NT2/D1 (cell line): ENCODE measurements at places on chromosomes 2 and 18.

GRCh38 chr18:35711227-35711626 lies 129.7 kb downstream of the GALNT1 start:
- no peak for DNase-seq

- DNase-seq, result no peak
These were observed 26.6 kb downstream of the PLB1 start for GRCh38 chr2:28522481-28522880.

GRCh38 chr2:113162869-113163268 lies 10.9 kb upstream of the PSD4 start:
- DNase-seq, result no peak

GRCh38 chr2:188571543-188572303 lies 280.0 kb downstream of the GULP1 start:
- DNase-seq, result no peak

DNA sequence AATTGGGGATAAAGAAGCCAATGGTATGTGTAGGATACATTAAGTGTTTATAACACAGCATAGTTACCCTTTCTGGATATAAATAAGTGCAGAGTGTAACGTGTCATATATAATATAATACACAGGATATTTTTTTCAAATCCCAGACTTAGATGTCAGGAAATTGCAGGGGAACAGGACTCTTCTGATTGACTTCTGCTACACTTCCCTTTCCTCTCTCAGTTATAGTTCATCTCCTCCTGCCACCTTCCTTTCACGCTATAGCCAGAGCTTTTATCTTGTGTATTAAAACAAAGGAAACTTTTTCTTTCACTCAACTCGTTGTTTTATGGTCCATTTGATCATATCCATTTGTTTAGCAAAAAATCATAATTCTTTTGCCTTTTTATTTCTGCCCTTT lies 158.0 kb upstream of the RASGRP3 start:
- DNase-seq, result no peak

GRCh38 chr2:199119796-199120195 lies 337.9 kb downstream of the SATB2 start:
- no peak for DNase-seq

DNA sequence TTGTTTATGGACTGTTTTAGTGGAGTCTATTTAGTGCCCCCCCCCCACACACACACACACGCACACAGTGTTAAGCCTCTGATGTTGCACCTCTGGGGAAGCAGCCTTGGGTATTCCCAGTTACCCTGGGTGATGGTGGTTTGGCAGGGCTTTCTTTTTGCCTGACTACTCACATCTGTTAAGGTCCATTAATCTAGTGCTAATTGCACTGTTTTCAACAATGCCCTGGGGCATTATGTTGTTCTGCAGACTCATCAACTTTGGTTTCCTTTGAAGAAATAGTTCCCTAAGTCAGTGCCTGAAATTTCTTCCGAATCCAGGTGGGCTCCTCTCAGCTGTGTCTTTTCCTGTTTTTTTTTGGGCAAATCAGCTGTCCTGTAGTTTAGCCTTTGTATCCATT lies 34.7 kb downstream of the SPOPL start:
- DNase-seq, result peak; percentile 65

DNA sequence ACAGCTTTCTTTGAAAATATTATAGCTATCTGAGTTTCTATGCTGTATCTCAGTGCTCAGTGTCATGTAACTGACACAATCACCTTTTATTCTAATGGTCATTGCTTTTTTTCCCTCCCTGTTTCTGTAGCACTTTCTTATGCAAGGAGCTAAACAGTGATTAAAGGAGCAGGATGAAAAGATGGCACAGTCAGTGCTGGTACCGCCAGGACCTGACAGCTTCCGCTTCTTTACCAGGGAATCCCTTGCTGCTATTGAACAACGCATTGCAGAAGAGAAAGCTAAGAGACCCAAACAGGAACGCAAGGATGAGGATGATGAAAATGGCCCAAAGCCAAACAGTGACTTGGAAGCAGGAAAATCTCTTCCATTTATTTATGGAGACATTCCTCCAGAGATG lies 56.4 kb downstream of the SCN2A start:
- no peak for DNase-seq

GRCh38 chr2:6336752-6337471 lies 528.8 kb downstream of the CMPK2 start:
- no peak for DNase-seq

DNA sequence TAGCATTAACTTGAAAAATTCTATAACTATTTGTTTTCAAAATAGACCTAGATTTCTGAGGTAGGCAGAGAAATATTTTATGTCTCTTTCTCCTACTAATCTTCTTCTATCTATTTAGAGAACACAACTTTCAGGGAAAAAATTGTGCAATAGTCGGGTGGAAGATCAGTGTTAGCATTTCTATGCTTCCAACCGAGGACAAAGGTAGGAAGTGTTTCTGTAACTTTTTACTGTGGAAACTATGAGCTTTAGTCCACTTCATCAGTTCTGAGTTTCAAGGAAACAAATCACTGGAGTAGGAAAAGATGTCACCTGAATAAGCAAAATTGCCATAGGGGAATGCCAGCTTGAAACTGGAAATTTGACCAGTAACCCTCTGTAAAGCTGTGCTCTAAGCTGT lies 207.7 kb upstream of the CTAGE1 start:
- no peak for DNase-seq

DNA sequence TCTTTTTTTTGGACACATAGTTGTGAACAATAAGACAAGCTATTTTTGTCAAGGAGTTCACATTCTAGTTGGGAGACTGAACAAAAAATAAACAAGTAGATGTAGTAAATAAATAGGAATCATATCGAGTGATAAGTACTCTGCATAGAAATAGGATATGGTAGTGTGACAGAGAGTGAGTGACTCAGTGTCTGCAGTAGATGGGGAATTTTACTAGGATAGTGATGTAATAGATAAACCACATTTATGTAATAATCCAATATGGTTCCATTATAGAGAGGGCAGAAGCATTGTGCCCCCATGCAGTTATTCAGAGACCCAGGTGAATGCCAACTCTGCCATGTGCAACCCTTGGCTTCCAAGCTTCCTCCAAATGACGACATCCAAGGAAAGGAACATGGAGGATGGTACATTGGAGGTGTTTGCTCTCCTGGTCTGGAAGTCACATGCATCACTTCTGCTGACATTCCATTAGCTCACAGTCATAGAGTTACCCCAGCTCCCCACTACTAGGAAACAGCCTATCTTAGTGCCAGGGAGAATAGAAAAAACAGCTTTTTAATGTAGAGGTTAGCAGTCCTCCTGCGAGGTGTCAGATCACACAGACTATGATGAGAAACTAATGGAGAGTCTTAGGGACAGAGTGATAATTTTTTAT lies 595.4 kb downstream of the NYAP2 start:
- DNase-seq, result no peak

DNA sequence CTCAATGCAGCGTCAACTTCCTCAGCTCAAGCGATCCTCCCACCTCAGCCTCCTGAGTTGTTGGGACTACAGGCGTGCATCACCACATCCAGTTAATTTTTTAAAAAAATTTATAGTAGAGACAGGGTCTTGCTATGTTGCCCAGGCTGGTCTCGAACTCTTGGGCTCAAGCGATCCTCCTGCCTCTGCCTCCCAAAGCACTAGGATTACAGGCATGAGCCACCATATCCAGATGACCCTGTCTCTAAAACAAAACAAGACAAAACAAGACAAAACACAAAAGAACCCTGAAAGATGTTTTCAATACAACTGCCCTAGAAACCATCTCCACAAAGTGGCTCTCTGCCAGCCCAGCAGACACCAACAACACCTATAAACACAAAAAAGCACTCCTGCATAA lies 31.4 kb downstream of the ANKRD29 start:
- no peak for DNase-seq

DNA sequence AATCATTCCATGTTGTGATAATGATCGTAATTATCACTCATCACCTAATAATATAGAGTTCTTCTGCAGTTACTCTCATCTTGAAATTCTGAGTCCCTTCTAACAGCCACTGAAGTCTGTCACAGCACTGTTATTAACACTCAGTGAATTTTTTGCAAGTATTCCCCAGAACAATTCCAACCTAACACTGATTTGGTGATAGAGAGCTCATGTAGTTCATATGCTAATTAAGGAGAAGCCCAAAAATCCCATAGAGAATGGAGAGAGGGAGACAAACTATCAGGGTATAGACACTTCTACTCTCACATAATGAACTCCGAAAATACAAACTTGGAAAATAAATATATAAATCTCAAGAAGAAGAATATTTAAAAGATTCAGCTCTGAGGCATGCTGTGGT lies 1253.4 kb upstream of the NXPH2 start:
- no peak for DNase-seq

DNA sequence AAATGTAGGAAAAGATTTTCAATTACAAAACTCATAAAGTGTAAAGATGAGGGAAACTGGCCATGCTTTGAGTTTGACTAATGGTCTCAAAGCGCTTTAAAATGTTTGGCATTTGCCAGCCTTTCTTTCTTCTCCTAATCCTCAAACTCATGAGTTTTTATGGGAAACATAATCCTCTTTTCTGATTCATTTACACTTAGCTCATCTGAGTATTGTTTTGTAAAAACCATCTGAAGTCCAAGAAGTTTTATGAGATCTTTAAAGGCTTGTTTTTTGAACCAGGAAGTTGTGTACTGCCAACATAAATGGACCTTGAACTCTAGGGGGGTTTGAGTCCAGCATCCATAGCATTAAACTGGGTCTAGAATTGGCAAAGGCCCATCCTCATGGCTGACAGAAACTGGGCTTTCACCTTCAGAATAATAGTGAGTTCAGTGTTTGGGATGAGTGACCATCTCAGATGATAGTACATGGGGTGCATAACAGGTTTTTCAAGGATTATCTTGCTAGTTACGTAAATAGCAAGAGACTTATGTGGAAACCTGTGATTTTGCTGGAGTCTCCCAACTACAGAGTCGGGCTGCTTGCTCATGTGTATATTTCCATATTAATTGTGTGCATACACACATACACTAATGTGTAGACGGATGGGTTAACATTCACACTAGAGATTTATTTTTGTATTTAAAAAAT lies 3.8 kb upstream of the LTBP1 start:
- DNase-seq, result no peak

- no peak for DNase-seq
These were observed 479.4 kb upstream of the TCF4 start for GRCh38 chr18:56067214-56067894.
